H1 (cell line): ENCODE measurements at places on chromosomes 3 and 15.

DNA sequence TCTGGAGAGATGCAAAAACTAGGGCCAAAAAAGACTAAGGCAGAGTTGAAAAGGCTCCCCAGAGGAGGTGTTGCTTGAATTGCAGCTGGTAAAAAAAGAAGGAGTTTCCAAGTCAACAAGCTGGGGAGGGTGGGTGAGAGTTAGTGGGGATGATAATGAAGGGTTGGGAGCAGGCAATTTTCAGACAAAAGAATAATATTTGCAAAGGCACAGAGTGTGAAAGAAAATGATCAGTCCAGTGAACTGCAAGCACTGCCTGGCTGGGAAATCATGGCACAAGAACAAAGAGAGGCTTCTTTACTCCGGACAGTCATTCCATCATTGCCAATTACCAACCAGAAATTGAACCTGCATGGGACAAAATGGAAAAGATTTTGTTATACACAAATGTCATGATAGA is 42.2 kb downstream of the C3orf85 start:
- DNase-seq: no peak

DNA sequence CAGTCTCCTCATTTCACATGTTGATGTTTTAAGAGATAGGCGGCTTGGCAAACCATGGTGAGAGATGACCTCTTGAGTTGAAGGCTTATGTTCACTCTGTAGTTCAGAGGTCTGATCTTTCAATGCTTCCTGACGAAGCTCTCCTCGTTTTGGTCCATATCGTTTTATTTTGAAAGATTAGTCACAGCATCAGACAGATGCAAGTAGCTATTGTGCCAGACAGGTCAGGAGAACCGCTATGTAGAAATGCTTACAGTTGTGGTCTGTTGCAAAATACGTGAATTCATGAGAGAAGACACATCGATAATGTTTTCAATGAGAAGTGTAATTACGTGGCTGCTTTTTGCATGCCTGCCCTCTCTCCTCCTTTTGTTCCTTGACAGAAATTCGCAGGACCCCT is 47.5 kb downstream of the CHL1 start:
- DNase-seq: no peak

GRCh38 chr3:35757991-35758757 is 118.8 kb downstream of the ARPP21 start:
- no peak for DNase-seq

GRCh38 chr3:133998691-133999241 is 31.0 kb downstream of the SLCO2A1 start:
- DNase-seq: no peak
